ENCODE measurements at places on chromosomes 6 and 20. TPM values are rescaled to one million over a fixed set of nuclear protein-coding genes. Genes with fewer than 3 reads are reported as not detected.

GRCh38 chr6:158561321-158561884, 1.5 kb downstream of the TMEM181 start:
- no peak for DNase-seq

DNA sequence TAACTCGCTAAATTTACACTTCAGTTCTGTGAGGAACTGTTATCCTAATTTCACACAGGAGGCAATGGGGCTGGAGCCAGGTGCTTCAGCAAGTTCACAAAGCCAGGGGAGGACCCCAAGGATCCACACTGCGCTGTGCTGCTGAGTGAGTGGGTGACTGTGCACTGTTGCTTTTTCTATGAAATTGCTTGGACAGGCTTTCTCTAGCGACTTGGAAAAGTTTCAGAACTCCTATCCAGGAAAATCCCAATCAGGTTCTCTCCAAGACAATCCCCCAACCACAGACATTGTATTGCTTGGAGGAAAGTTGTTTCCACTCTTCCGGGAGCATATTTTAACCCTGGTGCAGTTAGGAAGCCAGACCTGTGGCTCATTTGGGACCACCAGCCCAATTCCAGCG, 175.9 kb upstream of the CST7 start:
- no peak for DNase-seq

- DNase-seq, result no peak
Measured at GRCh38 chr6:43679057-43679456, 8.5 kb downstream of the MRPS18A start.

GRCh38 chr6:38750968-38751615, 36.0 kb downstream of the DNAH8 start:
- DNase-seq, result no peak

GRCh38 chr6:134458857-134459657, 141.1 kb upstream of the SGK1 start:
- DNase-seq, result no peak

- no peak for DNase-seq
Measured at GRCh38 chr20:22450537-22450936, 133.8 kb downstream of the FOXA2 start.

GRCh38 chr20:24039196-24039595, 50.6 kb upstream of the GGTLC1 start:
- DNase-seq, result no peak

The WDR27 gene
- polyA plus RNA-seq, result 100 TPM

The C6orf15 gene
- not detected for polyA plus RNA-seq
